ENCODE measurements at places on chromosomes 13 and 19. TPM values are rescaled to one million over a fixed set of nuclear protein-coding genes. Genes with fewer than 3 reads are reported as not detected.

Gene LGALS14
- total RNA-seq: not detected

Gene ZNF208
- total RNA-seq: not detected

DNA sequence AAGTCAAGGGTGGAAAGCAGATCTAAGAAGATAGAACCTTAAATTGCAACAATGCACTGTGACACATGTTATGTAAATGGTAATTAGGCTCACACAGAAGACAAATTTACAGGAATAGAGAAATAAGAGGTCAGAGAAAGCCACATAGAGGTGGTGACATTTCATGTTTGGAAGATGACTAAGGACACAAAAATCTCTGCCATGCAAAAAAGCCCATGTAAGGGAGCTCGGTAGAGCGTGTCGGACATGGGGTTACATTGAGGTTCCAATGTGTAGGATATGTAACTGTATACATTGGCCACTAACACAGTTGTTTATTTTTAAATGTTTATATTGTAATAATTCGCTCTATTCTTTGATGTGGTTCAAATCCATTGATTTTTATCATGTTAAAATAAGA lies 33.7 kb downstream of the SUGT1 start:
- peak; percentile 74 for DNase-seq

GRCh38 chr19:50557009-50557613 lies 11.1 kb downstream of the LRRC4B start:
- DNase-seq: no peak

GRCh38 chr13:91506759-91507158 lies 108.3 kb downstream of the GPC5 start:
- DNase-seq: no peak

GRCh38 chr19:3669947-3670795 lies 30.1 kb downstream of the PIP5K1C start:
- no peak for DNase-seq

- no peak for DNase-seq
Measured at GRCh38 chr13:58056426-58056825, 424.9 kb downstream of the PCDH17 start.

- DNase-seq: peak; percentile 68
Measured at GRCh38 chr13:30396434-30397075, 25.7 kb upstream of the UBE2L5 start.

DNA sequence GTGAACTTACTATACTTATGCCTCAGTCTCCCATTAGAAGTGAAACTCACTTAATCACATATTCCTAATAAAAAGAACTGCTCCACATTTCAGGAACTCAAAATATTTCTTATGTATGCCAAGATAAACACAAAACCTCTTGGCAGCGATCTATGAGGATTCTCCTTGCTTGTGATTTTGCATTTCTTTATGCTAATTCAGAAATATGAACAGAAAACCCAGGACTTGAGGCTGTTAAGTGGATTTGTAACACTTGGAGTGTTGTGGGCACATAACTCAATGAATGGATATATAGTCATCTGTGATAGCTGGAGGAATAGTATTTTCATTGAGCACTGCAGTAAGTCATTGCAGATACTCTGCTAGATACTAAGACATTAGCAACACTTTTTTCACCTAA lies 5.6 kb upstream of the KATNAL1 start:
- no peak for DNase-seq

- DNase-seq: no peak
Measured at GRCh38 chr13:32430018-32430747, 2.3 kb upstream of the N4BP2L1 start.

DNA sequence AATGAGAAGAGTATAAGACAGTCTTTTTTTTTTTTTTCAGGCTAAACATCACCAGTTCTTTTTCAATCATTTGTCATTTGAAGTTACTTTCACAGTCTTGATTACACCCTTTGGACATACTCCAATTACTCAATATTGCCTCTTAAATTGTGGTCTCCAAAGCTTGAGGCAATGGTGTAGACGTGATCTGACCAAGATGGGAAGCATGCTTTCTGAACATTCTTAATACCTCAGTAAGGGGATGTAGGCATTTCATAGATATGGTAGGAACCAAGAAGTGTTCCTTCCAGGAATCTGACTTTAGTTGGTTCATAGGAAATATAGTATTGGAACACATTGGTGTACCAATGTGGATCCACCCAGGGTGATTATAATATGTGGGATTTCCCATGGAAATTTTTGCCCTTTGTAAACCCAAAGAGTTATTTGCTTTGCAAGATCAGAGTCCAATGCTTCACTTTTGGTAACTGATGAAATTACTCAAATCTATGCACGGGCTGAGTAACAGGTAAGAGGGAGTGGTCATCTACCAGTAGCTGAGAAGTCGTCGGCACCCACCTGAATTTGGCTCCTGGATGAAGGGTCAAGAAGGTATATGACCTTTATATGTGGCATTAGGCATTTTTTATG lies 62.2 kb downstream of the ERCC5 start:
- DNase-seq: no peak
